Right hindlimb (tissue), 1 donor: ENCODE measurements at places on chromosomes 4 and X.

DNA sequence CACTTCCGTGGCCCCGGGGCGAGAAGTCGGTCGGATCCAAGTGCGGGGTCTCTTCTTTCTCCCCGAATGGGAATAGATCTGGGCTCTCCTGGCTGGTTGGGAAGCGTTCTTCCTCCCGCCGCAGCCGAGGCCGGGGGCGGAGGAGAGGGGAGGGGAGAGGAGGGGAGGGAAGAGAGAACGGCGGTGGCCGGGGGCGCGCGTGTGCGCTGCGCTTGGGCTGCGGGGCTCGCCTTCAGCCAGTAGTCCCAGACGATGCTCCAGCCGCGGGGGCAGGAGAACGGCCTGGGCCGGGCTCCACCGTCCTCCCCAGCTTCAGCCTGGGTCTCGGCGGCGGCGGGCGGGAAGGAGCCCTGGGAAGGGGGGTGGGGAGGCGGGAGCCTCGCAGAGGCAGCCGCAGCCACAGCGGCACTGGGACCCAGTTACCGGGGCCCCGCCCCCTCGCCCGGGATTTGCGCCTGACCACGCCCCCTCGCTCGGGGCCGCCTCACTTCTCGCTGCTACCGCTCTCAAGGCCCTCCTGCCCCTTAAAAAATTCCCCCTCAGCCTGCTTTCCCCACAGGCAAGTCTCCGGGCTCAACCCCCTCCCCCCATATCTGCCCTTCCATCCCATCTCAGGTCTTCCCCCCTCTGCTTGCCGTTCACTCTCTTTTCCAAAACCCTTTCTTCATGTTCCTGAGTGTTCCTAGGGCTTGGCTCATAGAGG, at the start of gene FGD1:
TSS of gene FGD1 (minus strand) at position 421 of the 703 bp plus-strand sequence. CDS start 802 bp downstream, outside the sequence.
- DNase-seq = peak; percentile 86

DNA sequence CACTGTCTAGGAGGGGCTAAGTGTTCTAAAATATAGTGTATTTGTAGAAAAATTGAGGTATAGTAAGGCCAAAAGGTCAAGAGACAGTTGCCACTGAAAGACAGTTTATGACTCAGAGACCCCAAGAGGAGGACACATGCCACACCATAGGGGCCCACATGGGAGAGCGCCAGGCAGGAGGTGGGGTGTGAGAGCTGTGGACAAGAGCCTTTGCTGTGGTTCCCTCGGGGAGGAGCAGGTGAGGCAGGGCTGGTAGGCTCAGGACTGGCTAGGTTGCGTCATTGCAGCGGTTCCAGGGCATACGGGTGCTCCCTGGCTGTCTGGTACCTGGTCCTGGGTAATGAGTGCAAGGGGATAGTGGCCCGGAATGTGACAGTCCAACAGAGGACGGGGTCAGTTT, 37.6 kb downstream of the CCNQ start:
- DNase-seq = no peak

- DNase-seq = no peak
These were observed 49.8 kb downstream of the PTTG2 start for GRCh38 chr4:38009949-38010348.

DNA sequence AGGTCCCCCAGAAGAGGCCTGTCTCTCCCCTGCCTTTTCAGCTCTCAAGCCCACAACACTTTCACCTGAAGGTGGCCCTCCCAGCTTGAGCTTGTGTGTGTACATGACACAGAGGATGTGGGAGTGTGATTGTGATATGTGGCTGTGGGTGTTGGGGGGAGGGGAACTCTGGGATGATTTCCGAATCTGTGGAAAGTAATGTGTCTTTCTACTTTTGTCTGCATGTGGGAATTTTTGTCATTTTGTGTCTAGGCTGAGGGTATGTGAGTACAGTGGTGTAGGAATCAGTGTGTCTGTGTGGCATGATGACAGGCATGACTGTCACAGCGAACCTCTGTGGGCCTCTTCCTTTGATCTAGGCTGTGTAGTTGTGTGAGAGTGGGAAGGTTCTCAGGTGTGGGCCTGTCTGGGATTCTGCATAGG, 6.4 kb downstream of the SYP start:
- no peak for DNase-seq

GRCh38 chrX:86133761-86134160, 14.5 kb upstream of the DACH2 start:
- DNase-seq = no peak

GRCh38 chr4:23922541-23923111, 32.8 kb upstream of the PPARGC1A start:
- no peak for DNase-seq
